ENCODE measurements at places on chromosomes 5 and 9.

- no peak for DNase-seq
Measured at GRCh38 chr9:121974421-121974820, 118.7 kb downstream of the TTLL11 start.

DNA sequence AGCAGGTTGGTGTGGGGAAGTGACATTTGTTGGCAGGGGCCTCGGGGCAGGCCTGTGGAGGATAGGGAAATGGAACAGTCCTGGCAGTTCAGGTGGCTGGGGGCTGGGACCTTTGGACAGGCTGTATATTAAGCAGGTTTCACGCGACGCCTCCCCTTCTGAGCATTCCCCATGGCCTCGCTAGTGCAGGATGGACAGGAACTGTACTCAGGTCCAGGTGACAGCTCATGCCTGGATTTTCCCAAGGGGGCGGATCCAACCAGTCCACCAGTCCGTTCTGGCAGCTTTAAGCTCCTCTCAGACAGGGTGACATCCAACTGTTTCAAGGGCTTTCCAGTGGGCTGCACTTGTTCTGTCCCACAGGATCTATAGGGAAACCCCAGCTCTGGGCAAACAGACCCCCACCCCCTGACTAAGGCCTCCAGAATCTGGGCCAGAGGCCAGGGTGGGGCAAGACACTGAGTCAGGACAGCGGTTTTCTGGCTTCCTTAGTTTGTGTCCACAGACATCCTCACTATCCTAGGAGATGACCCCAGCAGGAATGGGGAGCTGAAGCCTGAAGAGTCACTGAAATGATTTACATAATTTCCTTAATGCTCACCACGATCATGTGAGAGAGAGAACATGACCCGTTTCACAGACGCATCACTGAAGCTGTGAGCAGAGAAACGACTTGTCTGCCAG is 20.9 kb downstream of the CSF2 start:
- DNase-seq, result peak; percentile 33

DNA sequence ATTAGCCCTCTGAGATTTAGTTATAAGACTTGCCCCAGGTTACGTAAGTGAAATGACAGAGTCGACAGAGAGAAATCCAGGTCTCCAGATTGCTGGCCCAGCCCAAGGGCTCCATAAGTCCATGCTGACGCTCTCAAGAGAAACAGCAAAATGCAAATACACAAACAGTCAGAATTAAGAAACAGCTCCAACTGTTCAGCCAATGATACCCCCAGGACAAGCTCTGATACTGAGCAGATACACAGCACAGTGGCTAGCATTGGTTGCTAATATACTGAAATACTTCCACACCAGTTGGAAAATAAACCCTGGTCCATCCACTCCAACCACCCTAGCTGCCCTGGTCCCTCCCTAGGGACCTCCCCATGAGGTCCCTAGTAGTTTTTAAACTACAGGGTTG is 94.2 kb downstream of the CDK5RAP2 start:
- no peak for DNase-seq

GRCh38 chr5:111752426-111752965 is 4.5 kb downstream of the NREP start:
- no peak for DNase-seq

GRCh38 chr9:95336281-95336680 is 18.8 kb upstream of the FANCC start:
- no peak for DNase-seq

DNA sequence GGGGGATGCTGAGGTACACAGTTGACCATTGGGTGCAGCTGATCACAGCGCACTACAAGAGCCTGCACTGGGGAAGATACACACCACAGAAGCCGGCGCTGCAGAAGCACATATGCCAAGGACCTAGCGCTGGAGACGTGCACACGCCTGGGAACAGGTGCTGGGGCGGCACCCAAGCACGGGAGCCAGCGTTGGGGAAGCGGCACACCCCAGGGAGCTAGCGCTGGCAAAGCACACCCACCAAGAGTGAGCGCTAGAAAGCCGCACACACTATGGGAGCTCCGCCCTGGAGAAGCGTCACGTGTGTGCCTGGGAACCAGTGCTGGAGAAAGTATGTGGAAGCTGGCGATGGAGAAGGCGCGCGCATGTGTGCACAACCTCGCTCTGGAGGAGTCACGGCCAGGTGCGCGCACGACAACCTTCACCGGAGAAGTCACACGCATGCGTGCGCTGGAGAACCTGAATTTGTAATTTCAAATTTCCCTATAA is 4.5 kb downstream of the FANCC start:
- DNase-seq, result no peak

DNA sequence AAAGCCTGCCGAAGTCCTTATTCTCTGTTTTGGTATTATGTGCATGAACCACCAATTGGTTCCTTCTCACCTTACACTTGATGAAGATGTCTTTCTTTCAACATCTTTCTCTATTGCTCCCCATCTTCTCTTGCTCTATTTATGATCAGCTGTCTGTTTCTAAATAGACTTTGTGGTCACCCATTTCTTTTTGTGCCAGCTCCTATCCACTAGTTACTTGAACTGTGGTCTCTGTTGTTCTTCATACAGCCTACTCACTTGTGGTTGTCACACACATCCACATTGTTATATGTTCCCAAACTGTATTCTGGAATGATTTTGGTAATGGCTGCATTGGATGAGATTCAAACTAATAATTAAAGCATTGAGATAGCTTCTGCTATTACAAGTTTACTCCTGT is 11.4 kb downstream of the VCAN start:
- no peak for DNase-seq

DNA sequence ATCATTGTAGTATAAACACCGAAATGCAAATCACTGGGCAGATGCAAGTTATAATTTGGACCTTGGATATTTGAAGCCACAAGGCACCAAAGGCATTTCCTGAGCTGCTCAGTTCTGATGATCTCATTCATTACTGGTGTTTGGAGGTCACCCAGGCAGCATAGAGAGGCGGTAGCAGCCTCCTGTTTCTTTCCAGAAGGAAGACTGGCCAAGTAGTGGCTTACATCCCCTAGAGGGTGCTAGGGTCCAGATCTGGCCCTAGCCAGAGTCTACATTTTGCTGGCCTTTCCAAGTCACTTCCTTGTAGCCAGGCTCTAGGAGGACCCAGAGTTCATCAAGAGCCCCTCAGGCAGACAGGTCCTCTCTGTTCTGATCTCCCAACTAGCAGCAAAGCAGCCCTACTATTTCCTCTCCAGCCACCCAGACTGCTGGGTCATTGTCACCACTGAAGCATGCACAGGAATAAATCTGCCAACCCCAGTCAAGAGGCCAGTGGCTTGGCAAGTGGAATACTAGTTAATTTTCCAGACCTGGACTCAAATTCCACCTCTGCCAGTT is 33.4 kb upstream of the TTC1 start:
- no peak for DNase-seq

DNA sequence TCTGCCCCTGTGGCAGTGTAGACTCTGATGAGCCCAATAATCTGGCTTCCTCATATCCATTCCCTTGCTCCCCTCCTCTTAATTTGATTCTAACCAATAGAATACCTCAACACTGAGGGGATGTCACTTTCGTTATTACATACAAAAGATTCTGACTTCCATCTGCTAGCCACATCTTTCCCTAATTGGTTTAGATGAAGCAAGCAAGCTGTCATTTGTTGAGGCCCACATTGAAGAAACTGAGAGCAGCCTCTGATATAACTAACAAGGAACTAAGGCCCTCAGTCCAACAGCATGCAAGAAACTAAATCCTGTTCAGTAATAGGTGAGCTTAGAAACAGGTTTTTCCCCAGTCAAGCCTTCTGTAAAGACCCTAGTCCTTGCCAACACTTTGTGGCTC is 5.8 kb downstream of the ADAMTS6 start:
- no peak for DNase-seq

GRCh38 chr5:35058374-35058788 is 10.6 kb upstream of the AGXT2 start:
- DNase-seq, result no peak

- peak; percentile 11 for DNase-seq
Measured at GRCh38 chr5:180129291-180130190, 58.0 kb upstream of the RNF130 start.

DNA sequence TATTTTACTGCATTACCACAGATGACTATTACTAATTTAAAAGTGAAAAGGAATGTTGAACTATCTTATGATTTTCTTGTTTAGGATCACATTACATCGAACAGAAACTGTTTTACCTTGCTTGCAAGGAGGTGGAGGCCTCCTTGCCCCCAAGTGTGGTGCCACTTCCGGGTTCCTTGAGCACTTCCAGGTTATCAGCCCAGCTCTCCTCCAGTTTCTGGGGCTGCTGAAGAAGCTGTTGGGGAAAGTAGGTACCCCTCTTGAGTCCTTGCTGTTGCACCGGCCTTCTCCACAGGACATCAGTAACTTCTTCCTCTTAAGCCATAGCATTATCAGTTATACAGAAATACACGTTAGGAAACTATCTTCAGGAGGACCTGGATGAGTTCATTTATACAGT is 278.2 kb downstream of the DMRT2 start:
- DNase-seq, result no peak

- DNase-seq, result no peak
Measured at GRCh38 chr9:77575785-77576184, 72.3 kb downstream of the GNA14 start.

DNA sequence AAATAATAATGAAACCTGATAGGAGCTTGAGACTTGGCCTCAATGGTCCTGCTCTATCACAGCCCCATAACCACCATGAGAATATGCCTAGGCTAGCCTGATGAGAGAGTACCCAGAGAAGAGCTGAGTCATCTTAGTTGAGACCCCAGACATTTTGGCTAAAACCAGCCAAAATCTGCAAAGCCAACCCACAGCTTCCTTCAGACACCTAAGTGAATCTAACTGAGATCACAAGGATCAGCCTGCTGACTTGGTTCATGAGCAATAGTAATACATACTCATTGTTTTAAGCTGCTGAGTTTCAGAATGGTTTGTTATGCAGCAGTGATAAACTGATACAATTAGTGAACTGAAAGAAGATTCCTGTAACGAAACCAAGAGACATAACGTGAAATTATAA is 473.7 kb upstream of the PTGER4 start:
- DNase-seq, result no peak

Measured in activated T-cell treated with anti-CD3 and anti-CD28 coated beads, Interleukin-2, amount 50 U/mL, for 48 hours (primary cell).